SW480 (cell line): ENCODE measurements at places on chromosomes 2 and 18.

DNA sequence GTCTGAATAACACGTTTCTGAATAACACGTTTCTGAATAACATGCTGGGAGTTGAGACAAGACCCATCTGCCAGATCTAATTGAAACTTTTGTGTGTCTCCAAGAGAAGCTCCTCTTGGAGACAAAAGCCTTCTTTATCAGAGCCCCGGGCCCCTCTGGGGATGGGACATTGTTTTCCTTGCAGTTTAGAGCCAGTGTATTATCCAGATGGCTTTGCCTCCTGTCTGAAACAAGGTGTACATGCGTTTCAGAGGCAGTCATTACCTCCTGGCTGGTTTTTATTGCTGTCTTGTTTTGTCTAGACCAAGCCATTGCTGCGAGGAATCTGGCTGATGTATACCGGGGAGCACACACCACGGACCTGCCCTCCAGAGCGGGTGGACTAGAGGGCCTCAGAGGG lies 7.8 kb downstream of the FOSL2 start:
- no peak for DNase-seq

GRCh38 chr2:219386532-219387280 lies 1.0 kb downstream of the DNPEP start:
- DNase-seq, result no peak

DNA sequence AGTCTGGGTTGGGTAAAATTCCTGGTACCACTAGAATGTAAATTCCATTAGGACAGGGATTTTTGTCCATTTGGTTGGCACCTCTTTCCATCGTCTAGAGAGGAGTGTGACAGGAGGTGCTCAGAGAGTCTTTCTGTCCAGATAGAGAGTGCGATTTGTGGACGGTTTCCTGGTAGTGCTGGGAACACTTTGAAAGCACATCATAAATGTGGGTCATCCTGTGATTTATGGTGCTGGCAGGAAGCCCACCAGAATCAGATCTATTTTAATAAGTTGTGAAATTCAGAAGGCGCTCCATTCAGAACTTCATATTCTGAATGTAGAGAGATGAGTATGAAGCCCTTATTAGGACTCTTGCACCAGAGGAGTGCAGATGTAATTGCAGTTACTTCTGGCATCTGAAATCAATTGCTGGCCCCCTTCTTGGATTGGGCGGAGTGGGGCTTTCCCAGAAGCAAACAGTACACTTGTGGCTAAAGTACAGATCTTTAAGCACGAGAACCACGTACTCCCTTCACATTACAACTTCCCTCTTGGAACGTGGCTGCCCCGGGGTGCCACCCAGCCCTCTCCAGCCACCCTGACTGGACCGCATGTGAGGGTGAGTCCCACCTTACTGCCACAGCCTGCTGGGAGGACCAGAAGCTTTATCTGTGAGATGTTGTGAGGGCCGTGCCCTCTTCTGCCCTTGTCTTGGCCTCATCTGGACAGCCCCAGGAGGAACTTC lies 243.2 kb downstream of the MYO3B start:
- DNase-seq, result no peak

DNA sequence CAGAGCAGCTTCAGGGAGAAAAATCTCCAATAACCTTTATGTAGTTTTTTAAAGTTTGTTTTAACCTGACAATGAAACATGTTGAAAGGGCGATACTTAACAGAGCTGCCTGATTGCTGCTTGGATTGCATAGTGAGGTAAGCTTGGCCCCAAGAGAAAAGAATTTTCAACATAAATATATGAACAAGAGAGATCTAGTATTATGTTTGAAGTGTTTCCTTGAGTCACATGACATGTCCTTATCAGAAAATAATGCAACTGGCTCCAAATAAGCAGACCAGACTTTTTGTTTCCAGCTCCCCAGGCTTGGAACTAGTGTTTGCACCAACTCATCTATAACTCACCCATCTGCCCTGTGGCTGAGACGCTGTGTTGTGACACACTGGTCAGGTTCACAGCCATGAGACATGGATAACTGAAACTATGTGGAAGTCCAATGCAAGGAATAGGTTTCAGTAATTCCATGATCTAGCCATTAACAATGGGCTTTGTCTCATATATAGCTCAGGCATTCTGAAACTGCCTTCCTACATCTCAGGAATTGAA lies 44.7 kb downstream of the ABCB11 start:
- DNase-seq, result no peak

DNA sequence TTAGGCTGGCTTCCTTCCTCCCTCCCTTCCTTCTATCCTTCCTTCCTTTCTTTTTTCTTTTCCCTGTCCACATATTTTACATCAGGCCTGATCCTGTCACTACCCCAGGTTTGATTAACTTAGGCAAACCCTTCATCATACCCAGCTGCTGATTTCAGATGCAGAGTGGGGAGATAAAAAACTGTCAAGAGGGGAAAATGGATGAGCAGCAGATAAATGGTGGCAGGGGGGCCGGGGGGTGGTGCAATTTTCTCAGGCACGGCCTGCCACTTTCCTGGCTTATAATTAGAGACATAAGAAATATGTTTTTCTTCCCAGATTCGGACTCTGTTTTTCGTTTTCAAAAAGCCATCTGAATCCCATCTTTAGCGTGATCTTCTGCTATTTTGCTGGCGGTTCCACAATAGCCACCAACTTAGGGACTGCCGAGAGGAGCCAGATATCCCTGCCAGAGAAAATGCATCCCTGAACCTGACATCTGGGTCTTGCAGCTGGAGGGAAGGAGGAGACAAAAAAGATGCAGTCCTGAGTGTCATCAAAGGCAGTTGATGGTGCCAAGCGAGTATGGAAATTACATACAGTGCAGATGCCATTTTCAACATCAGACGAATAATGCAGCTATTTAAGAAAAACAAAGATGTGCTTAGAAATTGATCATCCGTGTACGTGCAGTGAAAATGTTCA lies 49.9 kb downstream of the CXCR4 start:
- no peak for DNase-seq

DNA sequence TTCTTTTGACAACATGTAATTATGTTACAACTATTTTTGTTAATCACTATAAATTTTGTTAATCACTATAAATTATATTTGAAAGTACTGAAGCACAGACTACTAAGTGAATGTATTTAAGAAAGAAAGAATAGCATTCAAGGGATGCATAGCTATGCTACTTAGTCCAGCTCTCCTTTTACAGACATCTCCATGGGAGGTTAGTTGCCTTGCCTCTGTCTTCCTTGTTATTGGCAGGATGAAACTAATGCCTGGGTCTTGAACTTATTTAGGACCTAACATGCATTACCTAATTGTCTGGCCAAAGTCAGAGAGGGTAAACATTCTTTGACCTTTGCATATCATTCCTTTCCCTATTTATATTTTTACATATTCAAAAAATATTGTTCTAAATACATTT lies 519.5 kb downstream of the NRXN1 start:
- no peak for DNase-seq

GRCh38 chr2:217553202-217553601 lies 449.6 kb downstream of the TNS1 start:
- no peak for DNase-seq

GRCh38 chr2:82317012-82317411 lies 2012.5 kb upstream of the LRRTM1 start:
- DNase-seq, result no peak

DNA sequence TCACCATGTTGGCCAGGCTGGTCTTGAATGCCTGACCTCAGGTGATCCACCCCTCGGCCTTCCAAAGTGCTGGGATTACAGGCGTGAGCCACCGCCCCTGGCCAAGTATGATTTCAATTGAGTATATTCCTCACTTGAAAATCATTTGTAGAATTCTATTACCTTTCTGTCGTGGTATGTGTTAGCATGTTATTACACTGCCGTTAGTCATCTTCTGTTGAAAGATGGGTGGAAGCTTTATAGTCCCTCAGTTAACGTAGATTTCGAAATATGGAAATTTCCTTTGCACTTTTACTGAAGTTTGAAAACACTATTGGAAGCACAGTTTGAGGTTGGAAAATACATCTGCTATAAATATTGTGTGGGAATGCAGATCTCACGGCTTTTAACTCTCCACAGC lies 14.7 kb downstream of the NIFK start:
- DNase-seq, result no peak

GRCh38 chr18:28984731-28985130 lies 807.8 kb upstream of the CDH2 start:
- no peak for DNase-seq

GRCh38 chr18:5238371-5238976 lies 41.4 kb upstream of the AKAIN1 start:
- DNase-seq, result peak; percentile 3

GRCh38 chr18:34330308-34330707 lies 105.6 kb upstream of the NOL4 start:
- no peak for DNase-seq

GRCh38 chr2:239465017-239466001 lies 64.5 kb upstream of the HDAC4 start:
- DNase-seq, result peak; percentile 87

GRCh38 chr18:58843688-58844035 lies 21.0 kb upstream of the ZNF532 start:
- DNase-seq, result no peak

DNA sequence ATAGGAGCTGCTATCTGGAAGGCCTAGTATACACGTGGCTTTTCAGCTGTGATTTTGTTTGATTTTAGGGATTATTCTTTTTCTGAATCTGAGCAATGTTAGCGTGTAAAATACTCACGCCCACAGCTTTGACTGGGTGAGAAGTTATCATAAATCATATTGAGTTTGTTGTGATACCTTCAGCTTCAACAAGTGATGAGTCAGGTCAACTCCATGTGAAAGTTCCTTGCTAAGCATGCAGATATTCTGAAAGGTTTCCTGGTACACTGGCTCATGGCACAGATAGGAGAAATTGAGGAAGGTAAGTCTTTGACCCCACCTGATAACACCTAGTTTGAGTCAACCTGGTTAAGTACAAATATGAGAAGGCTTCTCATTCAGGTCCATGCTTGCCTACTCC lies at the start of gene GKN1:
GKN1 (plus strand) TSS at position 386 of the 400 bp plus-strand sequence. CDS start 42 bp downstream, outside the sequence.
- no peak for DNase-seq

DNA sequence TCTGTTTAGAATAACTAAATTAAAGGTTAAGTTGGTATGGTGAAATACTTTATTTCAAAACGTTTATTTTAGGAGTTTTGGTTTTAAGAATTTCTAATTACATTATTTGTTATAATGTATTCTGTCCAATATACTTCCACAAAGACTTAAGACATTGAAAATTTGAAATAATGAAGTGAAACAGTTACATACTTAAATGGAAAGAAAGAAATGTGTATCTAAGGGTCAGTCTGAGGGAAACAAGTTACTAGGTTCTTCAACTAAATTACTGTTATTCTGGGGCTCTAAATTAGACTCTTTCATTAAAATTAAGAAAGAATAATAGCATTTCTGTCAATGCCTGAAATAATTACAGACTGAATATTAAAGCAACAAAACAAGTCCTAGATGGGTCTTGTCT lies 7.7 kb downstream of the HTR2B start:
- DNase-seq, result no peak

DNA sequence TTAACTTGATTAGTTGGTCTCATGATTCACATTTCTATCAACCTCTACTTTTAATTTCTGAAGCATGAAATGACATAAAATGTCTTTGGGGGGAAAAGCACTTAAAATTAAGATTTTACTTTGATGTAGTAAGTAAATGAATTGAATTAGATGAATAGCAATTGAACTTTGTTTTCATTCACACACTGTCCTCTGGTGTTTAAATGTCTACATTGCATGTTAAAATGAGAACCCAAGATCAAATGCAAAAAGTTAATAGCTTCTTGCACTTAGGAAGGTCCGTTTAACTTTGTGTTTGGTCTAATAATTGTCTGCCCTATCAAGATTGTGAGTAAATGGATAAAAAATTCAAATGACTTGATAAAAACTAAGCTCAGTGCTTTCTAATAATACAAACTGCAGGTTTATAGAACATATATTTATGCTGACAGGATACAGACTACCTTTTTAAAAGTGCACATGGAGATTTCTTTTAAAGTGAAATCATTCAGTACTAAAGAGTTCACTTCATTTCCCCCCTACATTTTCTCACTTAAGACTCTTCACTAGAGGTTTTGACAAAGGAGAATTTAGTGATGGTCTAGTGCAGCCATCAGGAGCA lies 156.2 kb upstream of the NABP1 start:
- DNase-seq, result peak; percentile 21

DNA sequence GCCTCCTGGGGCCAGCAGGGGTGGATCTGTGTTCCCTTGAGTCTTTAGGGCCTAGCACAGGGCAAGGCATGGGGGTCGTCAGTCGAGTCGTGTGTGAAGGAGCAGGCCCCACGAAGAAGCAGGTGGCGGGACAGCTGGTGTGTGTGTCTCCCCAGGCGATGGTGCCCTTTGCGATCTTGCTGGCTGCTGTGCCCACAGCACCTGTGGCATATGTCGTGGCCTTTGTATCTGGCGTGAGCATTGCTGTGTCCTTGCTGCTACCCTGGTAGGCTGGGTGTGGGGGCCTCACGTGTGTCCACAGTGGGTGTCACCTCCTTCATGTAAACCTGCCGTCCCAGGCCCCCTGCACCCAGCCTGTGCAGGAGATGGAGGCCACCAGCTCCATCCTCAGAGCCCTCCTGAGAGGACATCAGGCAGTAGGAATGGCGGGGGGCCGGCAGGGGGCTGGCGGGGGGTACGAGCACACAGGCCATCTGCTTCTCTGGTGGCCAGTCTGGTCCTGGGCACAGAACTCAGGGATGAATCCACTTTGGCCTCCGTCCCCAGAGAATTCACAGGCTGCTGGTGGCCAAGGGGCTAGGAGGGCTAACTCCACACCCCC lies 13.2 kb downstream of the MFSD2B start:
- no peak for DNase-seq

GRCh38 chr18:31596081-31596872 lies 4.6 kb downstream of the TTR start:
- no peak for DNase-seq

GRCh38 chr2:179336782-179337534 lies 72.3 kb upstream of the SESTD1 start:
- no peak for DNase-seq

DNA sequence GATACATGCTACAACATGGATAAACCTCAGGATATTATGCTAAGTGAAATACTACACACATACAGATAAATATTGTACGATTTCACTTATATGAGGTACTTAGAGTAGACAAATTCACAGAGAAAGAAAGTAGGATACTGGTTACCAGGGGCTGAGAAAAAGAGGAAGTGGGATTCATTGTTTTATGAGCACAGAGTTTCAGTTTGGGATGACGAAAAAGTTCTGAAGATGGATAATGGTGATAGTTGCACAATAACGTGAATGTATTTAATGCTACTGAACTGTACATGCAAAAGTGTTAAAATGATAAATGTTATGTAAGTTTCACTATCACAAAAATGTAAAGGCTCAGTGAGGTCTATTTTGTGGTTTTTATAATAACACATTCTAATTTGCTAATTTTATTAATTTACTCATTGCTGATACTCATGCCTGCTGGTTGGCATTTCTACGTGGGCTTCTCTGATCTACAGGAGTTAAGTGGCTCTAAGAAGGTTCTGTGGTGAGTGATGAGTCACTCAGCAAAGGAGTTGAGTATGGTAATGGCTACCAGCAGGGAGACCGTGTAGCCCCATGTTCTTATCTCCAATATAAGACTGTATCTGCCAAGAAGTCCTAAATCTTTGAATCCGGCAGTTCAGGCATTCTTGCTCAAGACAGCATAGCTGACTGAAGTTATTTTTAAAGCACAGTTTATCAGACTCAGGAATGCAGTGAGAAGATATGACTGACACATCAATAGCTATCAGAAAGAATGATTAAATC lies 41.1 kb downstream of the UPP2 start:
- no peak for DNase-seq
